T-helper 2 cell treated with Interferon-gamma antibody and Interleukin-4, amounts not matched to agents 5 μg/mL and 100 μg/mL, for 36 hours (primary cell): ENCODE measurements at places on chromosomes 11 and 22.

GRCh38 chr22:32218470-32218869 lies 13.6 kb upstream of the RFPL2 start:
- DNase-seq = no peak

DNA sequence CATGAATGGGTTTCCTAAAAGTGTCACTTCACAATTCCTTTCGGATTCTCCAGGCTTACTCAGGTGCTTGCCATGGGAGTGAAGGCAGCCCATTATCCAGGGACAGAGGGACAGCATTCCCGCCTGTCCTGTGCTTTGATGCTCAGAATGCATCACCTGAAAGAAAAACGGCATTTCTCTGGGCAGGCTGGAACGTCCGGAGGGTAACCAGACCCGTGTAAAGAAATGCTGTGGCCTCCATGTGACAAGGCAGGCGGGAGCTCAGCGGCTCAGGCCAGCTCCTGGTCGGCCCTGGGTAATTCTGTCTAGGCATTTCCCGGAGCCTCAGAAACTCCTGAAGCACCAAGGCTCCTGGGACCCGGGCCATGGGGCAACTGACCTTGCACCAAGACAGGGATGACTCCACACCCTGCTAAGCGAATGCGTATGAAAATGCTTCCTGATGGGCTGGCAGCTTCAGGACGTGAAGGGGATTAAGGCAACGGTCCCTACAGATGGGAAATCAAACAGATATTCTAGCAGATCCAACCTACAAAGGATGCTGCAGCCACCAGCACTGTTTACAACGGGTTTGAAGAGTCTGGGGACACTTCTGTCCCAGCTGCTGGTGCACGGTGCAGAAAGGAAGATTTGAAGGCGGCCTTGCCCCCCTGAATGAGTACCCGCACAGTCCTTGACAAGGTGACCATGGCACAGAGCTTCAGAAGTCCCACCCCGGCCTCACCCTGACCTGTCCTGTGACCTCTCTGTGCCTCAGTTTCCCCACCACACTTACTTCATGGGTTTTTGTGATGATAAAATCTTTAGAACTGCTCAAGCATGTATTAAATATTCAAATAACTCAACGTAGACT lies 13.6 kb upstream of the FGF3 start:
- no peak for DNase-seq

- DNase-seq = no peak
These were observed 17.5 kb upstream of the SLC25A1 start for GRCh38 chr22:19195796-19196731.

- DNase-seq = no peak
These were observed 46.1 kb upstream of the SHISAL1 start for GRCh38 chr22:44358709-44359440.
